ENCODE measurements at places on chromosomes 13 and 19. TPM values are rescaled to one million over a fixed set of nuclear protein-coding genes. Genes with fewer than 3 reads are reported as not detected.
A peak's percentile ranks its signal among the peaks of the same experiment; 100 is the strongest.

- DNase-seq, result no peak
These were observed 52.3 kb downstream of the PTPRS start for GRCh38 chr19:5288347-5288739.

DNA sequence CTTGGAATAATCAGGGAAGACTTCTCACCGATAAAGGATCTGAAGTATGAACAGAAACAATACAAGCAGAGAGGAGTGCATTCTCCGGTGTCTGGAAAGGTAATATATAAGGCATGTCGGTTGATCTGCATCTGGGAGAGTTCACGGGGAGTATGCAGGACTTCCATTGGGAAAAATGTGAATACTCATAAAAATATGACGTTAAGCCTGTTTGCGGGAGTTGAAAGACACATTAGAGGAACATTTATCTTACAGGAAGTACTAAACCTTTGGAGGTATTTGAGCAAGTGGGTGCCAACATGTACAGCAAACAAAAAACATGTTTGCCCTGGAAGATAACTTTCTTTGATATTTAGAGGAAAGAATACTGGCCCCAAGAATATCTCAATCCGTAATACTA is 286.8 kb downstream of the SLITRK6 start:
- DNase-seq, result peak; percentile 79

GRCh38 chr13:75258159-75258782 is 223.7 kb downstream of the TBC1D4 start:
- DNase-seq, result no peak

DNA sequence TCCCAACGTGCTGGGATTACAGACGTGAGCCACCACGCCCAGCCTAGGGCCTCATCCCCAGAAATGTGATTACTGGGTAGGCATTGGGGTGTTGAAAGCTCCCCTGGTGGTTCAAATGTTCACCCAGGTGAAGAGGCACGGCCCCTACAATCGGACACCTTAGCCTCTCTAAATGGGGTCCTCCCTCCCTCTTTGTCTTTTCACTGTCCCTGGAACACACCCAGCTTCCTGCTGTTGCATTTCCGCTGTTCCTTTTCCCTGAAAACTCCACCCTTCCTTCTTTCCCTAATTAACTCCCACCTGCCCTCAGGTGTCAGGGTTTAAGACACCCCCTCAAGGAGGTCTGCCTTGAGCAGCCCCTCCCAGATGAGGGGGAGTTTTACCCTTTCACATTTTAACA is 3.6 kb upstream of the PRODH2 start:
- no peak for DNase-seq

Gene NPAS1
- polyA plus RNA-seq, result 3.5 TPM

Gene PTPRH
- polyA plus RNA-seq, result 1.8 TPM

DNA sequence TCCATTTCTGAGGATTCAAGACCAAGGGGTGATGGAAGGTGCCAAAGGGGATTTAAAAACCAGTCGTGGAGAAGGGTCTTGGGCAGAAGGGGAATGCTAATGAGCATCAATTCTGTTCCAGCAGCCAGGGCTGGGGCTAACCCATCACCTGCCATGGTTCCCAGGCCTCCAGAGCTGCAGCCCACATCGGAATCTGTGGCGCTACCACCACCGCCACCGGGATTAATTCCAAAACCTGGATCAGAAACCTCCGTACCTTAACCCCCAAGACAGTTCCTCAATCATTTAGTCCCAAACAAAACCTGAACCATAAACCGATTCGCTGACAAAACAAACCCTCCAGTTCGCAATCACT is 583 bp downstream of the ZNF615 start:
- DNase-seq, result no peak
